ENCODE measurements at places on chromosomes 1 and 21.

DNA sequence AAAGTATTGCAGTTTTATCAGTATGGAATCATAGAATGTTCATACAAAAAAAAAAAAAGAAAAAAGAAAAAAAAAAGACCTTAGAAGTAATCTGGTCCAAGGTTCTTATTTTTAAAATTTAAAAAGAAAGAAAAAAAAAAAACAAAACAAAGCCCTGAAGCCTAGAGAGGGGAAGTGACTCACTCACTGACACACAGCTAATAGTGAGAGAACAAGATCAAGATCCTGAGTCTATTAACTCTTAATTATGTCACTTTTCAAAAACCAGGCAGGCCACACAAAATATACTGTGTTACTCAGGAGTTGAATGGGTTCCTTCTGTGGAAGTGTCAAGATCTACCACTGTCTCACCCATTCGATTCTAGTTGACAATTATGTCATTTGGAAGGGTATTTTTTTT, 433.9 kb upstream of the DAB1 start:
- DNase-seq = no peak

- DNase-seq = no peak
These were observed 3.7 kb downstream of the TCHH start for GRCh38 chr1:152111515-152111968.

DNA sequence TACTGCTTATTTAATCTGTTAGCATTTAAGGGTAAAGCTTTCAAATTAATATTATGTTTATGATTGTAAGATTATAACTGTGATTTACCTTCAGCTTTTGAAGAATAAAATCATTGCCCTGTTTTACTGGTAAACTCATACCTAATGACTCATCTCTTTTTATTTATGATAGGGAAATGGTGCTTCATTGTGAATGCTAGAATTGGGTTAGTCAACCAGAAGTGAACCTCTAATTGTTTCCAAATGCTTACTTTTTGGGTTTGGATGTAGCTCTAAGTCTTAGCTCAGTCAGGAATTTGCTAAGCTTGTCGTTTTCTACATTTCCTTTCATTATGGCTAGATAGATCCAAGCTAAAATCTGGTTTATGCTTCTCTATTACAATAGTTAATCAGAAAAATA, 59.4 kb downstream of the SLC30A7 start:
- DNase-seq = no peak

DNA sequence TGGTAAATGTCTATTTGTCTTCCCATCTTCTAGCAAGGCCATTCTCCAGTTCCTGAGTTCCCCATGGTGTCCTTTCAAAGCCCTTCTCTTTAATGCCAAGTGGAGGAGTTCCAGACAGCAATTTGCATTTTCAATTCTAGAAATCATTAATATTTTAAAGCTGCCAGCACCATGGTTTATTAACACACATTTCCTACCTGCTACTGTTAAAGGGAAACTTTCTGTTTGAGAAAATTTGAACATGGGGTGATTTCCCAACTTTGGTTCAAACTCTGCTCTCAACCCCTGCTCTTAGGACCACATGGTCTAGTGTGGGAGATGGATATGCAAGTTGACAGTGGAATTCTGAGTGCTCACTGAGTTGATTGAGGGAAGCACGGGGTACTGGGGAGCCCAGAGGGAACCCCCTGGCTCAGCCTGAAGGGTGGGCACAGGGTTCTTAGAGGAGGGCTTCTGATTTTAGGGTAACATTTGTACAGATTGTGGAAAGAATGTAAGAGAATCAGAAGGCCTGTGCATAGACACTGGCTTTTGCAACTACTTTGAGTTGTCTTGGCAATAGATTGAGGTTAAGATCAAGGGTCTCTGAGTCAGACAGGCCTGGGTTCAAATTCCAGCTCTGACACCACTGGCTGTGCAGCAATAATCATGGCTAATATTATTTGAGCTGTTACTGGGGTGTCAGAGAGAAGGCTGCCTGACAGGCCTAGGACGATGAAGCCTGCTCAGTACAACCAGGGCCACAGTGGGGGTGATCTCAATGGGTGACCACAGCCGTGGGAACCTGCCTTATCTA, 97.8 kb downstream of the BEND5 start:
- DNase-seq = no peak

GRCh38 chr21:20443558-20444155, 554.6 kb upstream of the NCAM2 start:
- DNase-seq = no peak

DNA sequence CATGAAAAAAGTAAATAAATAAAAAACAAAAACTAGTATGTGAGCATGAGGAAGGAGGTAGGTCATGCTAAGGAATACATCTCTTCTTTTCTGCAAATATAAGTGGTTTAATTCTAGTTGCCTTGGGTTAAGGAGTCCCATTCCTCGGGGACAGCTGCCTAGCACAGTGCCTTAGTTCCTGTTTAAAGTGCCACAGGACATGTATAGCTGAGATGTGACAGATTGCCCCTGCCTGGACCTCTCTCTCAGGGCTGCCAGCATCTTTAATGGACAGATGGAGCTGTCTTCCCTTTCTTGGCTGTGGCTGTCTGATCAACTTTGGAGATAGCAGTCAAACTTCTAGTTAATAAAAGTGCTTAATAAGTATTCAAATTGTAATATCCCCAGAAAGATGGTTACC, 50.0 kb downstream of the TSEN15 start:
- DNase-seq = no peak

DNA sequence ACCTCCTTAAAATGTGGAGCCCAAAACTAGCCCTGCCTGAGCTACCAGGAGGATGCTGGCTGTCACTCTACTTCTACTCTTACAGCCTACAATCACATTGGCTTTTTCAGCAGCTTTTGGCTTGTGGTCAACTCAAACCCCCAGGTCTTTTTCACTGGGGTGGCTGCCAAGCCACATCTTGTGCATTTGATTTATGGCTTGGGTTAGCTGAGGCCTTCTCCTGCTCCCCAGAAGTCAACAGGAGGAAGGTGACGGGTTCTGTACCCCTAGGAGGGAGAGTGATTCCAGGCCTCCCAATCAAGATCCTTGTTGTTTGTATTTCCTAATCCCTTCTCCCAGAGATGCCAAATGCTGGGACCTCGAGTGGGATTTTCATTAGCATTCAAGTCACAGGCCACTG, 124.3 kb downstream of the LACTBL1 start:
- DNase-seq = no peak

- no peak for DNase-seq
These were observed 56.5 kb upstream of the BCAR3 start for GRCh38 chr1:93738075-93738622.

DNA sequence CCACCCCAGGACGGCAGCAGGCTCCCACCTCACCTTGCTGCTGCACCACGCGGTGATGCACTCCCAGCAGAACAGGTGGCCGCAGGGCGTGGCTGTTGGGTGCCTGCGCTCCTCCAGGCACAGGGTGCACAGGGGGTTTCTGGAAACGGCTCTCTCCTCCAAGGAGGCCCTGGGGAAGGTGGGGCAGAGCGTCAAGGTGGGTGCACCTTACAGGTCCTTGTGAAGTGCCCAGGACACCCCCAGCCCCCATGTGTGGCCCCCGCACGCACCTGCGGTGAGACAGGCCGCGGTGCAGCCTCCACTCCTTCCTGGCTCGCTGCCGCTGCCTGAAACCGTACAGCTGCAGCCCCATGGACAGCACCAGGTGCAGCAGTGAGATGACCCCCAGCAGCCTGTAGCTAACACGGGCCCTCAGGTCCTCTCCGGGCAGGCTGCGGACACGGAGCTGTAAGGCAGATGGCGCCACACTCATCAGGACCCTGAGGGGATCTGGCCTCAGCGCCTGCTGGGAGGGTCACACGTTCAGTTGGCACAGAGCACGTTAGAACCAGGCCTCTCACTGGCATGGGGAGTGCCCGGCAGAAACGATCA, 5.8 kb downstream of the PEX10 start:
- no peak for DNase-seq
